Kidney glomerular epithelial cell (primary cell): ENCODE measurements at places on chromosomes 7 and 10.
A peak's percentile ranks its signal among the peaks of the same experiment; 100 is the strongest.

GRCh38 chr7:122301858-122302760, 2.4 kb downstream of the FEZF1 start:
- no peak for DNase-seq

DNA sequence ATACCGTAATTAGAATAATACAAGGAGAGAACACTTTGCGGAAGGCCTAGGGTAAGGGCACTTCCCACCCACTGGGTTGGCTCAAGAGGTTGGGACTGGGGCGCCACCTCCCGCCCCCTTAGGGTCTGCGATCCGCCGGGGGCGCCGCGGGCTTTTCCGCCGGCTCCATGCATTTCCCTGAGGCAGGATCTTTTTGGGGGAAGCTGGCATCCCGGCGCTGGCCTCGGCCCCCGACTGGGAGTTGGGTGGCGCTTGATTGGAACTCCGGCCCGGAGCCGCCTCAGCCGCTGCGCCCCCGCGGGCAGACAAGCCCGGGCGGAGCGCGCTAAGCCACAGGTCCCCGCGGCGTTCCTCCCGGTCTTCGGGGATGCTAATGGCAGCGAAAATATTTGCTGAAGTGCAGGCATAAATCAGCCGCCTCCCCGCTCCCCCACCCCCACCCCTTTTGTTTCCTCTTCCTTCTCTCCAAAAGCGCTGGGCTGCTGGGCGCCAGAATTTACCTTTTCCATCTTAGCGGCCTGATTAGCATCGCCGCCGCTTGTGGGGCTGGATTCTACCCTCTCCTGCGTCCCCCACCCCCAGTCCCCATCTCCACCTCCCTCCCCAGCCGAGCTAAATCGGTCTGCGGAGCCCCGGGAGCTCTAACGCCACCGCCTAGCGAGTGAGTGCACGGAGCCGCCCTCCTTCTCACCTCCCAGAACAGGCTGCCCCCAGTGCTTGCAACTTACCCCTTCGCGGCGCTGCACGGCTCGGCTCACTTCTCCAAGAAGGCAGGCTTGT, 5.1 kb downstream of the UNC5B start:
- no peak for DNase-seq

- DNase-seq, result no peak
Observed at GRCh38 chr10:79477456-79477855, 32.0 kb upstream of the ZCCHC24 start.

DNA sequence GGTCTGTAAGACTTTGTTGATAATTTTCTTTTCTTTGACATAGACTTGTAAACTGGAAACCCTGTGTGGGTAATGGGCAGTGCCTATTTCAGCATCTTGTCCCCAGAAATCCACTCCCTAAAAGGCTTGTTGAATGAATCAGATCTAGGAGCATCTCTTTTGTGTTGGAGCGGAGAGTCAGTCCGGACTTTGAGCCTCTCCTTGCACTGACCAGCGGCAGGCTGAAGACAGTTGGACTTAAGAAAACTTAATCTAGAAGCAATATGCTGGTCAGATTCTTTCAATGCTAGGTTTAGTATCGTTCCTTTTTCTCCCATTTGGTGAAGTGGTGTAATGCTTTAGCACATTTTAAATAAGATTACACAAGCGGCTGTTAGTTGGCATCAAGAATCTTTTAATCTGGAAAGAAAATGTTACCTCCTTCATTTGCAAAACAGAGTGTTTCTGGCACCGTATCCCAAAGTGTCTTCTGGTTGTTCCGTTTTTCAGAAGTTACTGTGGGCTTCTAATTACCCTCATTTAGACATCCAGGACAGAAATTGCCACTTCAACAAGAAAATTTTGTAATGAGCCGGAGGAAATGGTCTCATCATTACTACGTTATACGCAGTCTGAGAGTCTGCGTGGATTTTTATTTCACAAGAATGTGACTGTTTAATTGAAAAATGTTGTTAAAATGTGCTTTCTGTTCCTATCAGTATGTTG, 74.7 kb downstream of the CUX1 start:
- no peak for DNase-seq

- DNase-seq, result peak; percentile 63
Observed at GRCh38 chr10:70756700-70757360, 28.3 kb downstream of the TBATA start.

- DNase-seq, result no peak
Observed at GRCh38 chr10:61409157-61409556, 44.0 kb downstream of the TMEM26 start.

DNA sequence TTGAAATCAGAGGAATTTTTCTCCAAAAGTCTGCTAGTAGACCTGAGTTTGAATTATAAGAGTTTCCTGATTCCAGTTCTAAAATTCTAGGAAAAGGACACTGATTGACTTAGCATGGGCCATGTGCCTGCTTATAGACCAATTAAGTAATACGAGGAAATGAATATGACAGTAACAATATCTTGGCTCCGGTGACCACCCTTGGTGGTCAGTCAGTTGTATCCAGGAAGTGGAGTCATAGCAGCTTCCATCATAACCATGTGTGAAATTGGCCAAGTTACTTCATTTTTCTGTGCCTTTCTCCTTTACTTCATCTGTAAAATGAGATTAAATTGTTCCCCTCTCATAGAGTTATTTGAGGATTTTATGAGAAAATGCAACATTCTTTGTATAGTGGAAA, 66.9 kb downstream of the MTPAP start:
- DNase-seq, result no peak

GRCh38 chr10:19862811-19863515, 46.7 kb downstream of the PLXDC2 start:
- no peak for DNase-seq

GRCh38 chr7:40885503-40885902, 750.7 kb downstream of the SUGCT start:
- no peak for DNase-seq

- no peak for DNase-seq
Observed at GRCh38 chr10:80164596-80164995, 32.1 kb downstream of the PLAC9 start.

DNA sequence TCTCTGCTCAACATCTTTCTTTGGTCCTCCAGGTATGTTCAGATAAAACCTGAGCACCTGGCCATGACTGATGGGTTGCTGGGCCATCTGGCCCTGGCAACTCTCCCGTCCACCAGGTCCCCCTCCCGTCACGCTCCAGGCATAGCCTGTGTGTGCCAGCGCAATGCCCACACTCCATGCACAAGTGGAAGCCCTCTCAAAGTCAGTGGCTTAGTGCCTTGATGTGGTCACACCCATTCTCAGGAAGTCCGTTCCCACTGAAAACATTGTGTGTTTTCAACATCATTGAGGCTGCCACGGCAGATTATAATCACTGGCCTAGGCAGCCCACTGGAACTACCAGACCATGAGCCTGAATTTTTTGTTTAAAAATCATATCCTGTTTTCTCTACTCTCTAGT, 170.6 kb upstream of the LANCL2 start:
- DNase-seq, result no peak

DNA sequence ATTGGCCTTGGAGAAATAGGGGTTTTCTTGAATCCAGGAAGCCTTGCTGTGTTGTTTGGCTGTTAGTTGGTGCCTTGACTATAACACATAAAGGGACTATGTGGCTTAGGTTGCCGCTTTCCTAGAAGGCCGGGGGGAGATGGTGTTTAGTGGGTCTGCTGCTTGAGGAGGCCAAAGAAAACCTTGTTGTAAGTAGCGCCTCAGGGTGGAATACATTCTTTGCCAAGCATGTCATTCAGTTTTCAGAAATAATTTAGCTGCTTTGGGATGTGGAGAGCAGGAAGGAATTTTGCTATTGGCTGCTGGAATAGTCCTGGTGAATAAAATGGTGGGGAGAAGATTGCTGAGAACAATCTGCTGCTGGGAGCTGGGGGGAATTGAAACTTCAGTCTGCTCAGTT, 132.9 kb upstream of the WNT16 start:
- DNase-seq, result no peak

- DNase-seq, result no peak
Observed at GRCh38 chr10:9615189-9615588, 1402.5 kb upstream of the CELF2 start.

GRCh38 chr10:51950996-51951555, 251.7 kb upstream of the CSTF2T start:
- no peak for DNase-seq

DNA sequence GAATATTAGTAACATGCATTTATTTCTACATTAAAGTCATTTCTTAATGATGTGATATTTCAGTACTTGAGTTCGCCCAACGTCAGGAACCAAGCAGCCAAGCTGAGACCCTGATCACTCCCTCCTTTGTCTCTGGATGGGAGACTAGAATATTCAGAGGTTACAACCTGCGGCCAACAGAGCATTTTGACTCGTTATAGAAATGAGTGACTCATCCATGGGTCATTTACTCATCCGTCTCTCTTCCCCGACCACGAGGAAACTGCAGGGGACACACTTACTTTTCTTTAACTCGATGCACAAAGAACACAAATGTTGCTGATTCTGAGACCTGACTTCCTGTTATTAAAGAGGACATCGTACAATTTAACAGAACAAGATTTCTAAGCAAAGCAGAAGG, 343.3 kb downstream of the FRMD4A start:
- DNase-seq, result peak; percentile 84

- DNase-seq, result peak; percentile 27
Observed at GRCh38 chr10:77756319-77757232, 119.0 kb upstream of the KCNMA1 start.

GRCh38 chr10:43931308-43931930, 282.7 kb upstream of the ZNF32 start:
- peak; percentile 29 for DNase-seq

GRCh38 chr7:134780166-134780828, 863 bp downstream of the CALD1 start:
- DNase-seq, result peak; percentile 27

DNA sequence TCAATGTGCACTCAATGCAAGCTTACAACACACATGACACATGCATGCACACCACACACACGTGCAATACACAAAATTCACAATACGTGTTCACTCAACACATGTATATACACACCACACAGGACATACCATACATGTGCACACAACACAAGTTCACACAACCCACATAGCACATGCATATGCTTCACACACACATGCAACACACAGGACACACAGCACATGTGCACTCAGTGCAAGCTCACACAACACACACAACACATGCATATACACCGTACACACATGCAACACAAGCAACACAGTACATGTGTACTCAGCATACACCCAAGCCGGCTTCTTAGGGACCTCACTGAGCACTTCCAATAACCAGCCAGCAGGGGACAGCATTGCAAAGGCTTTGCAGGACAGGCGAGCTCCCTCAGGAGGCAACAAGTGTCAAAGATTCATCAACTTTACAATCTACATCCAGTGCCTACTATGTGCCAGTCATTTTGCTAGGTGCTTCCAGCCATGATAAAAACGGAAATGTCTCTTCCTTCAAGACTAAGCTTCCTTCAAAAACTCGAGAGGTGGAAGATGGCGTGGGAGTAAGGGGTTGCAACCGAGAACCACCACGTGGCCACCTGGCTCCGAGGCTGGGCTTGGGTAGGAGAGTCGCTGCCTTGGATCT, 61.1 kb downstream of the JCAD start:
- DNase-seq, result peak; percentile 65

DNA sequence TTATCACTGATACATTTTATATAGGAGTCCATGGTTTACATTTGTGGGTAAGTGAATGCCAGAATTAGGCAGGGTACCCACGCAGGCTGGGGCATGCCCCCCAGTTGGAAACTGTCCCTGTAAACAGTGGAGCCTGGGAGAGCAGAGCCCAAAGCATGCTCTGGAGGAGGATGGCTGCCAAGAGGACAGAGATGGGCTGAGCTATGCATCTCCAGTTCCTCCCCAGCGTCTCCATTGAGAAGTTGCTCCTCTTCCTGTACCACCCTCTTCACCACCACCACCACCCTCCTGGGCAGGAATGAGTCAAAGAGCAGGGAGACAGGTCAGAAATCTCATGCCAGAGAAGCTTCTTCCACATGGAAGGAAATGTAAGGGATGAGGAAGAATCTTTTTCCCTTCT, 67.7 kb upstream of the KMT2E start:
- DNase-seq, result no peak

- peak; percentile 79 for DNase-seq
Observed at GRCh38 chr7:21616796-21617436, 74.1 kb downstream of the DNAH11 start.

DNA sequence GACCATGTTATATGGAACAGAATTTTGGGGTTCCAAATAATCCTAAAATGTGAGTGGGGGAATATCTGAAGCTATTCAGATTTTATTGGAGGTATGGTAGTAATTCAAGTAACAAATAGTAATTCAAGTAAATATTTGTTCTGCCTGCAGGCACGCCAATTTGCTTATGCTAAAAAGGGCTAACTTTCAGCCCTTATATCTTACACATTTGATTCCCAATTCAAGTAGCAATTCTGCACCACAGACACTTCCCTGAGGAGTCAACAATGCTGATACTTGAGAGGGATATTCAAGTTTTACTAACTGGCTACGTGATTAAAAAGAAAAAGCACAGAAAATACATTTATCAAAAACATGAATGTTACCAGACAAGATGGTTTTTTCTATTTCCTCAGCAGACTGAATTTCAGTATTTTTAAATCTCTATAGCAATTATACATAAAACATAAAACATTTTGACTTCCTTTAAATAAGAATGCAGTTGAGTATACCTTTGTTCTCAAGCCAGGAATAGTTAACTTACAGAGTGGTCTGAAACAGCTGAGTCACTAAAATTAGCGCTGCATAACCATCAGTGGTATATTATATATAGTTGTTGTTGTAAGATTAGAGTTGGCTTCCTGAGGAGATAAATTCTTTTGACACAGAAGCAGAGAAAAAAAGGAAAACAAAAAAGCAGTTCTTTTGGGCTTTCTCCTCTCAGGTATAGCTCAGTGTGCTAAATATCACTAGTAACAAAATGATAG, 33.9 kb downstream of the MTPN start:
- DNase-seq, result no peak

GRCh38 chr10:86724445-86724844, 32.0 kb upstream of the BMPR1A start:
- DNase-seq, result no peak

DNA sequence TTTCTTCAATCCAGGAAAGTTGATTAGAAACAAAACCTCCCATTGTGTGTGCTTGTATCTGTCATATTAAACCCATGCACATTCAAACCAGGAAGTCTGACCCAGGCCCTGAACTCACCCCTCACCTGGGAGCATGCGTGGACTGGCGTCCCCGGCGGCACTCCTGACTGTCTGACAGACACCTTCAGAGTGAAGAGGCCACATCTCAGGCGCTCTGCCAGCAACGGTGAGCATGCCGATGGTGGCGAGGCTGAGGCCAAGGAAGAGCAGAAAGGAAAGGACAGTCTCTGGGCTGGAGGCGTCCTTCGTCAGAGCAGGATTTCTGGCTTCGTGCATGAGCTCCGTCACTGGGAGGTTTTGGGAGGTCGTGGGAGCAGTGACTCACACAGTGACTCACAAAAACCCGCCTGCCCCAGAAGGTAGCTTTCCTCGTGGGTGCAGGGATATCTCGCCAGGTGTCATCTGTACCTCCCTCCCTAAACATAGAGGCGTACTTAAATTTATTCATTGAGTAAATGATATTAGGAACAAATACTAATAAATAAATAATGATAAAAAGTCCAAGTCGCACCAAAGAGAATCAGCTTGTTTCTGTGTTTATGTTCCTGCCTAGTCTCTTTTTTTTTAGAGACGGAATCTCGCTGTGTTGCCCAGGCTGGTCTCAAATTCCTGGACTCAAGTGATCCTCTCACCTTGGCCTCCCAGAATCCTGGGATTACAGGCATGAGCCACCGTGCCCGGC, 13.5 kb downstream of the IQCE start:
- DNase-seq, result peak; percentile 33

GRCh38 chr10:90461437-90462155, 396.2 kb downstream of the HTR7 start:
- no peak for DNase-seq
